ENCODE measurements at places on chromosomes 16 and 17. TPM values are rescaled to one million over a fixed set of nuclear protein-coding genes. Genes with fewer than 3 reads are reported as not detected.

Gene KCNJ12
- 0.29 TPM for total RNA-seq

Gene MAPK8IP3
- 49.4 TPM for total RNA-seq

Gene KRTAP4-1
- total RNA-seq = not detected

GRCh38 chr16:1580956-1581355 is 30.9 kb downstream of the IFT140 start:
- H3K27ac ChIP-seq = no peak overlapping the region
- DNase-seq = no peak
- H3K4me1 ChIP-seq = no peaks in the 10 kb centered on the region
- no peak overlapping the region for H3K4me3 ChIP-seq
- H3K27me3 ChIP-seq = no peaks in the 10 kb centered on the region
- peaks cover 57% of the 10 kb centered on the region for H3K36me3 ChIP-seq

GRCh38 chr16:54480429-54480828 is 193.8 kb upstream of the IRX3 start:
- H3K4me3 ChIP-seq = no peak overlapping the region
- H3K27ac ChIP-seq = no peak overlapping the region
- H3K27me3 ChIP-seq = no peaks in the 10 kb centered on the region
- DNase-seq = no peak

- H3K27ac ChIP-seq = no peak overlapping the region
- H3K4me3 ChIP-seq = no peak overlapping the region
- no peaks in the 10 kb centered on the region for H3K4me1 ChIP-seq
Measured at GRCh38 chr16:8530752-8531384, 59.4 kb downstream of the TMEM114 start.

Measured in H9 (cell line).